ENCODE measurements at places on chromosomes 12 and 14.

DNA sequence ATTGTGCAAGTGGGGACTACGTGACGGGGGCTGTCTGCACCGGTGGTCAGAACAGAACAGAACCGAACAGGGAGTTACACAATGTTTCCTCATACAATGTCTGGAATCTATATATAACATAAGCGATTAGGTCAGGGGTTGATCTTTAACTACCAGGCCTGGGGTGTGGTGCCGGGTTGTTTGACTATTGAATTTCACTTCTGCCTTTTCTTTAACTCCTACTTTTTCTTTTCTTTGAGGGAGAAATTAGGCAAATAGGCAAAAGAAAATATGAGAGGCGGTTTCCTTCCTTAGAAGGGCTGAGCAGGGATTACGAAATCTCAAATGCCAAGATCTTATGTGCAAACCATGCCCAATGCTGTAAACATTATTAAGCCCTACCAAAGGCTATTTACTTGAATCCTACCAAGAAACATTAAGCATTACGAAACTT, 140.3 kb downstream of the SLC38A6 start:
- DNase-seq: no peak

DNA sequence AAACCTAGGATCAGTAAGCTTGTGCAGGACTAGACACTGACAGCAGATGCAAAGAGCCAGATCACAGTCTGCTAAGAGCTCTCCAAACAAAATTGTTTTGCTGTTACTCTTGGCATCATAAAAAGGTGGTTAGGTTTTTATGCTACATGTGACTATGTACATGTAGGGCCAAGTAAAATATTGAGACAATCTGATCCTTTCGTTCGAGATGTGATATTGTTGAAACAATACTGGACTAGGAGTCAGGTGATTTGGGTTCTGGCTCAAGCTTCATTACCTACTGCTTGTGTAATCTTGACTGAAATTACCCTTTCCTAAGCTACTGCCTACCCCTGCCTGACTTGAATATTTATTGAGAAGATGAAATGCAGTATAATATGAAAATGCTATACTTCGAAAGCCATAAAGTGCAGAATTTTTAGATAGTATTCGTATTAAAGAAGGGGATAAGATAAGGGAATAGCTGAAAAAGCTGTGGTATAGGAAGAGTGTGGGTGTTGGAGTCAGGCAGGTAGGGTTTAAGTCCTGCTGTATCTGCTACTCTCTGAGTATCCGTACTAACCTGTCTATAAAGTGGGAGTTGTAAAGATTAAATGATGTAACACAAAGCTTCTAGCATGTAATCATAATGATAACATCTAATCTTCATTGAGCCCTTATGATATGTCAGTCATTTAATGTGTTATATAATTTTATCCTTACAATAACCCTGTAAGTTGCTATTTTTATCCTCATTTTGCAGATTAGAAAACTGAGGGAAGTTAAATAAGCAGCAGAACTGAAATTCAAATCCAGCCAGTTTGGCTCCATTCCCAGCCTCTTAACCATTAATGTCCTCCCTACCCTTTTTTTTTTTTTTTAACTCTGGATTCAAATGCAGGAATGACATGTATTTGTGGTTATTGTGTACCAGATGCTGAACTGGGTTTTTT, 38.6 kb upstream of the ATF1 start:
- no peak for DNase-seq

DNA sequence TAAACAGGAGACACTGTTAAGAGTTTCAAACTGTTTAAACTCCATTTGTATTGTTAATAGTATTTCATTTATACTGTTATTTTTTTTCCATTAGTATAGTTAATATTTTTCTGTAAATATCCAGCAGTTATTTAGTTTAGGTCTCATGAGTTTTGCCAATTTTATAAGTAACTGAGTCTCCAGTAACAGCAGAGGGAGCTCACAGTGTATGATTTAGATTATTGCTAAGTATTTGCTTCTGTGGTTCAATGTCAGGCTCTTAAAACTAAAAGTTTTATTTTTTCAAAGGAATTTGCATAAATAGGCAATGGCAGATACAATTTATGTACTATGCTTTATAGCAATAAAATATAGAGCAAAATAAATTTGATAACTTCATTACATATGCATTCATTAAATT, 209.7 kb downstream of the ATXN7L3B start:
- DNase-seq: no peak

- no peak for DNase-seq
These were observed 301.7 kb downstream of the GALC start for GRCh38 chr14:87691042-87691881.

GRCh38 chr12:15393995-15394394, 71.7 kb downstream of the PTPRO start:
- DNase-seq: no peak

GRCh38 chr12:30110958-30111586, 327.3 kb upstream of the TMTC1 start:
- no peak for DNase-seq

DNA sequence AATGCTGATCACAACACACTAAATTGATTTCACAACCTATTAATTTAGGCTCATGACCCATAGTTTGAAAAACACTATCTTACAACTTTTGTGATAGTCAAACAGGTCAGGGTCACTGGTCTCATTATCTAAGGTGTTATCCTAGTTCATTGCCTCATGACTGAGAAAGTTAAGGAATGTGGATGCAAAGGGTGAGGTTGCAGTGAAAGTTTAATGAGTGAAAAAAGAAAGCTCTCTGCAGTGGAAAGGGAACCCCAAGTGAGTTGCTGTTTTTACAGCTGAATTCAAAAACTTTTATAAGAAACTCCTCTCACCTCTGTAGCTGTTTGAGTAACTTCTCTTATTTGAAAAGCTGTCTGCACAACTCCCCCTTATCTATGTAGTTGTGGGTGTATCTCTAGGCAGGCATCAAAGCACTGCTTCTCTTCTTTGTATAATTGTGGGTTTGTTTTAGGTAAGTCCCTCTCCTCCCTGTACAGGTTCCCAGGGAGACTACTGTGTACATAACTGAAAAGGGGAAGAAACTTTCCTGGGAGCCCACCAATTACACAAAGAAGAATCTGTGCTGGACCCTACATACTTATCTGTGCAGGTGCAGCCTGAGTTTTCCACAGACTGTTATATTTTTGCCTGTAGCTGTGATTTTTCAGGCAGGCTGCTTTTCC, 18.9 kb downstream of the DNAL1 start:
- no peak for DNase-seq

- DNase-seq: peak; percentile 33
These were observed 4.8 kb upstream of the DGLUCY start for GRCh38 chr14:91108941-91109611.

DNA sequence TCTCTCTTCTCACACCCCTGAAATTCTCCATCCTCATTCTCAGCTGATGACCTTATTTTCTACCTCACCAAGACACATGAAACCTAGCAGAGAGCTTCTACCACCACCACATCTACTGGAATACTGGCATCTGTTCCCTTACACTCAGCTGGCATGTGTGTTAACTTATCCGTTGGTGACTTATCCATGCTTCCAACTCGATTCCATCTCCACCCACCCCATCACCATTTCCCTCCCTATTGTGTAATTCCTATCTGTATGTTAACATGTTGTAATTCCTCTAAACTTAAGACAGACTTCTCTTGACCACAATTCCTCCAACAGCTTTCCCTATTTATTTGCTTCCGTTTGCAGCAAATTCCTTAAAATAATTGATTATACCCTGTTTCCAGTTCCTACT, 15.4 kb downstream of the C1S start:
- no peak for DNase-seq

DNA sequence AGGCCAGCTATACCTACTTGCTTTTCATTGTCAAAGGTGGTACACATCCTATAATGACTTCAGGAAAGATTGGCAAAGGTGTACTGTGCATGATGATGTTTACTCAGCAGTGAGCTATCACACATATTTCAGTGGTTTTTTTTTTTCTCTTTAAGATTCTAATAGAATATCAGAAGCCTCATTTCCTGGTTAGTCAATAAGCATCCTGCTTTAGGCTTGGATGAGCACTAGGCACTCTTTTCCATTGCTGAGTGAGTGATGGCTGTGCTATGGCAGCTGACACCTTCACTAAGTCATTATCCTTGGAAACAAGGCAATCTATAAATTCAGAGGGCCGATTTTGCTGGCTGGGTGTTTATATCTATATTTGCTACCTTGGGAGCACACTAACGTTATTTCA, 161.1 kb upstream of the RASSF8 start:
- DNase-seq: no peak

DNA sequence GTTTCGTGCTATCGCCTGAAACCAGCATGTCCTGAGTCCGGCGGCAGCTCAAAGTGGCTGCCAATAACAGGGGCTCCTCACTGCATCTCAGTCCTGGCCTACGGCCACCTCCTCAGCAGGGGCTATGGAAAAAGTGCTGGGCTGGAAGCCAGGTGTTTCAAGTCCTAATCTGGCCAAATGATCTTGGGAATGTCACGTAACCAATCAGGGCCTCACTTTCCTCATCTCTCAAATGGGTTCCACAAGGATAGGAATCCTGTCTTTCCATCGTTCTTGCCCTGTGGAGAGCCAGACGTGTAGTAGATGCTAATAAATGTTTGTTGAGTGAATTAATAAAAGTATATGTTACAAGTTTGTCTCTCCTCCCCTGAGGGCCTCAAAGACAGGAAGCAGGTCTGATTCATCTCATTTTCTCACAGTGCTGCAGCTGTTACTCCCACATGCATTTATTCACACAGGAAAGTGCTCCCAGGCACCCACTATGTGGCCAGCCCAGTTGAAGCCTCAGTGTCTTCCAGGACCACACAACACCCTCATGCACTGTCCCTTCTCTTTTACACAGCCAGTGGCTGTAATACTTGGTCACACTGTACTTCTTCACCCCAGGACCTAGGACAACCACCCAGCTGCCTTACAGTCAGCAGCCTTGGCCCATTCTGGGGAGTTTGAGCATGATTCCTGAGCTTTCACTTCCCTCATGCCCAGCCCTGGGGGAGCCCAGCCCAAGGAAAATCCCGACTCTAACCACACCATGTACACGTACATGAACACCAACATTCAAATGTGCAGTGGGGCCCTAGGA, 5.0 kb downstream of the CMKLR1 start:
- DNase-seq: no peak

- no peak for DNase-seq
These were observed 71.9 kb downstream of the TUNAR start for GRCh38 chr14:95948558-95948981.

DNA sequence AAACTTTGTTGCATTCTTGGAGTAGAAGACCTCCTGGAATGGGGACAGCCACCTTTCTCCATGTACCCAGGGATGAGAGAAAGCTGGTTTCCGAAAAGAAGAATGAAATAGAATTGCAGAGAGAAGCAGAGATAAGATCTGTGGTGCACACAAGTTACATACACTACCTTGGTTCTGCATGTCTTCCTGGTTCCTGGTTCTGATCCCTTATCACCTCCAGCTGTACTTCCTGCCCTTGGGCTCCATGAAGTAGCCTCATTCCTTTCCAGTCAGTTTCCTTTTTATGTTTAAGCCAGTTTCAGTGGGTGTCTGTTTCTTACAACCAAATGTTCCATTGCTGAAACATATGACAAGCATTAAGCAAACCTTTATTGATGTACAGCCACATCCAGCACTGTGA, 69.3 kb downstream of the FBXW8 start:
- no peak for DNase-seq

DNA sequence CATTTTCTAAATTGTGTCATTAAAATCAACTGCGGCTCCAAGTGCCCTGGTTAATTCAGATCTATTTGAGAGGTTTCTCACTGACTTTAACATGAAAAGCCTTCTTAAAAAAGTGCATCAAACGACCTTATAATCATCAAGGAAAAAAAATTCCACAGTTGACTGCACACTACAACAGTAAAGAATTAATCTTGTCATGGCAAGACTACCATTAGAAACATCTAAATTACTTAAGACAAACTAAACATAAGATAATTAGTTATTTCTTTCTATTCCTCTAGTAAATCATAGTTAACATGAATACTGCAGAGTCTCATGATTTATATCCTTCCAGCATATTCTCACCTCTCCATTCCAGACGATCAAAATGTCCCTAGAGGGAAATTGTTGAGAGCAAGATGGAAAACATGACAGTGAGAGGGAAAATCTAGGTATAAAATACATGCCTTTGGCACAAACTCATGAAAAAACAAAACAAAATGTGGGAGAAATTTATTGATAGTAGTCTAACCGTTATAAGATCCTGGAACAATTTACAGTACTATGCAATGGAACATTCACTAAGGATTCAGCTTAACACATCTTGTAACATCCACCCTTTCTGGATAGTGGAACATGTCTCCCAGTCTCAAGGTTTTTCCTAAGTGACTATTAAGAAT, 112.5 kb downstream of the PRKD1 start:
- DNase-seq: no peak

DNA sequence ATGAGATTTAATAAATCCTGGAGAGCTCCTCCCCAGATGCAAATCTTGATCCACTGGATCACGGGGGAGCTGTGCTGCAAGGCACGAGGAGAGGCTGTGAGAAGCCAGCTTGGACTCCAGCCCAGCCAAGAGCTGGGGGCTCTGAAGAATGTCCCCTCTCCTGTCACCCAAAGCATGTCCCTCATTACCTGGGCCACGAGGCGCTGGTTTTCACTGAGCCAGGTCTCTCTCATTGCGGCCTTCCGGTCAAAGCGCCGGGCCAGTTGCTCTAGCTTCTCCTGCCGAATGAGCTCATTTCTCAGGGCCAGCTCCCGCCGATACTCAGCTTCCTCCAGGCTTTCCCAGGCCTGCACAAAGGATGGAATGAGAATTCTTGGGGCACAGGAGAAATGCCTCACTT, 83.3 kb downstream of the SPTB start:
- DNase-seq: no peak

- DNase-seq: no peak
These were observed 65.9 kb downstream of the RNFT2 start for GRCh38 chr12:116804051-116804450.

DNA sequence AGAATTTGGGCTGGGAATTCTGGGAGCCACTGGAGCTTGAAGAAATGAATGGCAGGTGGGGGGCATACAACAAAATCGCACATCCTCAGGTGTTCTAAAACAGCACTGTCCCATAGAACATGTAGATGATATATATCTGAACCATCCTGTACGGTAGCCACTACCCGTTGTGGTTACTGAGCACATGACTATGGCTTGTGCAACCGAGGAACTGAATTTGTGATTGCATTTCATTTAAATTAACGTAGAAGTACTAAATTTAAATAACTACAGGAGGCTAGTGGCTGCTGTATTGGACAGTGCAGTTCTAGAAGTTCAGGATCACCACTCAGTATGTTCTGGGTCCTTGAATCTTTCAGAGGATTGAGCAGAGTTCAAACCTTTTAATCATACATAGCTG, 172.4 kb downstream of the PHETA1 start:
- DNase-seq: no peak

GRCh38 chr12:106585105-106585520, 2.3 kb downstream of the RFX4 start:
- no peak for DNase-seq

- DNase-seq: no peak
These were observed 1.3 kb upstream of the TWF1 start for GRCh38 chr12:43807386-43807785.

GRCh38 chr12:109773384-109774011, 59.7 kb downstream of the TRPV4 start:
- no peak for DNase-seq

- DNase-seq: no peak
These were observed 114.7 kb upstream of the MYL2 start for GRCh38 chr12:111034886-111035577.
